ENCODE measurements at places on chromosomes 6 and 20.

GRCh38 chr20:2465100-2465499 is 5.5 kb downstream of the SNRPB start:
- no peak for DNase-seq

- DNase-seq: no peak
These were observed 78.3 kb upstream of the OPRM1 start for GRCh38 chr6:153960741-153961140.

DNA sequence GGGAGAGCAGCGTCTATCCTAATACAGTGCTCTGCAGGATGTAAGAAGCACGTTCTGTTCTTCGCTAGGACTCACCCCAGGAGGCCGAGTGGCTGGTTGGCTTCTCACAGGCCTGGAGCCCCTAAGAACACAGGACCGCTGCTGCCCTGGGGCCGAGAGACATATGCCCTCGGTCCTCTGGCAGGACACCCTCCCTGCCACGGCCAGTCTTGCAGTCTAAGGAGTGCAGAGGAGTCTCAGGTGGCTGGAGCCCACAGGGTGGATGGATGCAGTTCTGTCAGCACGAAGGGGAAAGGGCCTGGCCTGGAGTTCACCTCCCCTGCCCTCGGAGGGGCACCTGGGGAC is 96.5 kb downstream of the SMOC2 start:
- DNase-seq: no peak

DNA sequence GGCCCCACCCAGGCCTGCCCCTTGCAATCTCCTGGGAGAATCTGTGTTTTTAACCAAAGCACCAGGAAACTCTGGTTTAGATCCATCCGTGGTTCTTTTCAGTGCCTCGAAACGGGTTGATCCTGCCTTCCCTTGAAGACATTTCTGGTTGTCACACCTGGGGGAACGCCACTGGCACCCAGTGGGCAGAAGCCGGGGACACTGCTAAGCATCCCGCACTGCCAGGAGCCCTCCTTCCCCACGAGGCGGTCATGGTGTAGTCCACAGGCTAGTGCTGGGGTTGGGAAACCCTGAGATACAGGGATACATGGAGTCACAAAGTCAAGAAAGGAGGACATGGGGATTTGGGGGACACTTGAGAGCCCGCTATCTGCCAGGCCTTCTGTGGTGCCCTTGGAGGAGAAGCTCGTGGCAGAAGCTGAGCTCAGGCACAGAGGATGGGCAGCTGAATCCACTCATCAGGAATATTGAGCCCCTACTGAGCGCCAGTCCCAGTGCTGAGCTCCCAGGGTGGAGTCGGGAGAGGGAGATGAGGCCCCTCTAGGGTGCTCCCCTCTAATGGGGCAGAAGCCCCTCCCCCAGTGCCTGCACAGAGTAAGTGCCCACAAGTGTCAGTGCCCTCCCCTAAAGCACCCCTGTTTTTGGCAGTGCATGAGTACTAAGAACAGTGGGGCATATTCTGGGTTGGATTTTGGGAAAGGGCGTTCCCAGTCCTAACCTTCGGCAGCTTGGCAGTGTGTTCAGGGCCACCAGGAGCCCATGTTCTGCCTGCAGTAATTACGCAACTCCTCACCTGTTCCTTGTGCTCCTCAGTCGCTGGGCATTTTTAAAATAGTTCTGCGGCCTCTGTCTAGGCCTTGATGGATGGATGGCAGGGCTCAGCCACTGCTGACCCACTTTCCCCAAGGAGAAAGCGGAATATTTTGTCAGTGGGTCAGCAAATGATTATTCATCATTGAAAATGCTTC is 25.6 kb upstream of the PHACTR3 start:
- DNase-seq: no peak

DNA sequence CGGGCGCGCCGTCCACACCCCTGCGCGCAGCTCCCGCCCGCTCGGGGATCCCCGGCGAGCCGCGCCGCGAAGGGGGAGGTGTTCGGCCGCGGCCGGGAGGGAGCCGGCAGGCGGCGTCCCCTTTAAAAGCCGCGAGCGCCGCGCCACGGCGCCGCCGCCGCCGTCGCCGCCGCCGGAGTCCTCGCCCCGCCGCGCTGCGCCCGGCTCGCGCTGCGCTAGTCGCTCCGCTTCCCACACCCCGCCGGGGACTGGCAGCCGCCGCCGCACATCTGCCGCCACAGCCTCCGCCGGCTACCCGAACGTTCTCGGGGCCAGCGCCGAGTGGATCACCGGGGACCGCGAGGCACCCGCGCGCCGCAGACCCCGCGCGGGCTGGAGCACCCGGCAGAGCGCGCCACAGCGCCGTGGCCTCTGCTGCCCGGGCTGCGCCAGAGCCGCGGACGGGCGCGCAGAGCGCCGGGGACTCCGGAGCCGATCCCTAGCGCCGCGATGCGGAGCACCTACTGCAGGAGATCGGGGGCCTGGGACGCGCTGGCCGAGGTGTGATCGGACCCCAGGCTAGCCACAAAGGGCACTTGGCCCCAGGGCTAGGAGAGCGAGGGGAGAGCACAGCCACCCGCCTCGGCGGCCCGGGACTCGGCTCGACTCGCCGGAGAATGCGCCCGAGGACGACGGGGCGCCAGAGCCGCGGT is at the start of gene BMP2:
TSS of gene BMP2 (plus strand) at position 151 of the 692 bp plus-strand sequence. CDS start 2,441 bp downstream, outside the sequence.
- no peak for DNase-seq

DNA sequence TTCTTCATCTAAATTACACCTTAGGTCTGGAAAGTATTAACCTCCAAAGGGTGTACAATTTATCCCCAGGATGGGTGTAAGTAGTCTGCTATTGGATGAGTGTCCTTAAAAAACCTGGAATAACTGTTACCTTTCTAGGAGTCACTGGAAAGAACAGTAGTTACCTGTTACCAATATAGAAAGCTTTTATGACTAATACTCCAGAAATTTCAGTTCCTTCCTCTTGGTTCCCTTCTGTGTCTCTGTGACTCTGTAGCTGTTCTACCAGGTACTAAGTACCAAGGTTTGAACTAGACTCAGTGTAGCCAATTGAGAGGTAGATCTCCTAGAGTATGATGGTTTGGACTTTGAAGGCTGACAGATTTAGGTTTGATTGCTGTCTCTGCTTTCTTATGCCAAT is 47.0 kb upstream of the TBX18 start:
- DNase-seq: no peak

GRCh38 chr6:27847706-27848105 is 64.5 kb downstream of the OR2B2 start:
- DNase-seq: no peak

GRCh38 chr6:4888841-4889240 is 112.6 kb downstream of the CDYL start:
- no peak for DNase-seq

GRCh38 chr6:53411451-53411850 is 62.7 kb upstream of the ELOVL5 start:
- no peak for DNase-seq

- no peak for DNase-seq
These were observed 38.0 kb downstream of the VGLL2 start for GRCh38 chr6:117303323-117303722.

GRCh38 chr6:128256095-128256494 is 264.3 kb downstream of the PTPRK start:
- no peak for DNase-seq

- DNase-seq: no peak
These were observed 27.8 kb downstream of the FOXP4 start for GRCh38 chr6:41573985-41574384.

Data from activated naive CD4-positive, alpha-beta T cell (primary cell).